ENCODE measurements at places on chromosomes 2 and 18.

GRCh38 chr2:3349211-3349693 is 28.4 kb downstream of the EIPR1 start:
- DNase-seq: no peak

GRCh38 chr2:170248574-170249393 is 70.8 kb downstream of the MYO3B start:
- DNase-seq: no peak

DNA sequence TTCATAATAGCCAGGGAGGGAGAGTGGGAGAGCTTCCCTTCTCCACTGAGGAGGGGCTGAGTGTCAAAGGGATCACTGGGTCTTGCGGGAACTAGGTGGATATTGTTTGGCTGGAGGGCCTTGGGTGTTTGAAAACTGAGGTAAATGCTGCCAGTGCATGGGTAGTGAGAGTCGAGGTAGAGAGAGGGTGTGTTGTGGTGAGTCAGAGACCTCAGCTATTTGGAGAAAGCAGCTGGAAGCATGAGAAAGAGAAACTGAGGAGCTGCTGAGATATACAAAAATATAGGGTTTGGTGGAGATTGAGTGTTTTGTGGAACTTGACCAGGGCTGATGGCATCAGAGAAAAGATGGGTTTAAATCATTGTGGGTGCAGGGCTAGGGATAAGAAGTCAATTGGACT is 127.0 kb upstream of the CCDC195 start:
- DNase-seq: no peak

- no peak for DNase-seq
Measured at GRCh38 chr2:134609924-134610513, 108.8 kb downstream of the TMEM163 start.

GRCh38 chr2:72211350-72211749 is 63.7 kb upstream of the CYP26B1 start:
- no peak for DNase-seq

DNA sequence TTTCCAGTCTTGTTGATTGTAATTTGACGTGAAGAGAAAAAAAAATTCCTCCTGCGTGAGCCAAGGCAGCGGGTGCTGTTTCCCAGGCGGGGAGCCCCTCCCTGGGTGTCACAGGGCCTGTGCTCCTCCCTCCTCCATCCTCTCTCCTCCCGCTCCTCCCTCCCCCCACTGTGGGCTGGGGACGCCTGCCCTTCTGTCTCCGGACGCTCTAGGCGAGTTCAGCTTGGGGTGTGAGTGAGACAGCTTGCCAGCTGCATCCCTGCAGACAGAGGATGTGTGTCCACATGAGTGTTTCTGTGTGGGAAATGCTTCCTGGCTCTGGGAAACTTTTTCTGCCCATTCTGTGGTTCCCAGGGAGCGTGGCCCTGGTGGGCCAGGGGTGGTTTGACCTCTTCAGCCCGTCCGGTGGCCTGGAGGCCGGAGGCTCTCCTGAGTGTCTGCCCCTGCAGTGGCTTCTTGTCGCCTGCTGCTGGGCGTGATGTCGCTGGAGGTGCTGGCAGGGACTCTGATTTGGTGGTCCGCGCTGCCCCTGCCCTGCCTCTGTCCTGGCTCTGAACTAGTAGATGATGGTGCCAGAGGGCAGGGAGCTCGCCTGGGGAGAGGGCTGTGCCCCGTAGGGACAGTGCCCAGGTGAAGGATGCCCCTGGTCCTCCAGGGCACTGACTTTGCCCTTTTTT is 96.4 kb downstream of the USP40 start:
- no peak for DNase-seq

- no peak for DNase-seq
Measured at GRCh38 chr18:57705011-57705410, 83.4 kb upstream of the NARS1 start.

- DNase-seq: no peak
Measured at GRCh38 chr18:9178557-9178956, 42.0 kb downstream of the ANKRD12 start.

- DNase-seq: no peak
Measured at GRCh38 chr2:9306911-9307310, 100.3 kb downstream of the ASAP2 start.

GRCh38 chr18:39441648-39442047 is 1876.0 kb upstream of the CELF4 start:
- no peak for DNase-seq

DNA sequence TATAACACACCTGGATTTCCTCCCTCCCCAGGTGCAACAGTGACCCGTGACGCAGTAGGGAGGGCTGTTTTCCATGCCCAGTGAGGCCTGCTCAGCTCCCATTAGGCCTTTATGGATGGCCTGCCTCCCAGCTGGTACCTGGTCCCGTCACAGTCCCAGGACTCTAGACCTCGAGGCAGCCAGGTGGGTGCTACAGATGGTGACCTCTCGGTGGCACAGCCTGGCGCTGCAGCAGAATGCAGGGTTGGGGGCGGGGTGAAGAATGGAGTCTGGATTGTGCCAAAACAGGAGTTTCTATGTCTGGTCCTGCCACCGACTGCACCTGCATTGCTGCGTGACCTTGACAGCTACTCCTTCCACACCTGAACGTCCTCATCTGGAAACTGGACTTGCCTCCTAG is 18.0 kb upstream of the YWHAQ start:
- no peak for DNase-seq

DNA sequence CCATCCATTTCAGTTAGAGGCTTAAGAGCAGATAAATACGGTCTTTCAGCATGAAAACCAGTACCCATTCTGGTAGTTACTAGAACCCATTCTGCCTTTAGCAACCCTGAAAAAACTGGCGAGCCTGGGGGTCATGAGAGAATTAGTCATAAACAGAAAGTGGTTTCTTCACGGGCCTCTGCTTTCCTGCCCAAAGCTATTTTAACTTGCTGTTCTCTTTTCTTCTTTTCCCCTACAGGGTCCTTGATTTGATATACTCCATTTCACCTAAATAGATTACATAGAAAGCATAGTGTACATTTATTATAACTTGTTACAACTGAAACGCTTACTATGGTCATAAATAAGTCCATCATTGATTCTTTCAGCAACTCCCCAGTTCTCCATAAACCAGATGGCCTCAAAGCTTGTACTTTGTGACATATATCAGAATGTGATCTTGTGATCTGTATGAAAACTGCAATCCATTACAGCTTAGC is 48.3 kb downstream of the WDFY1 start:
- no peak for DNase-seq

DNA sequence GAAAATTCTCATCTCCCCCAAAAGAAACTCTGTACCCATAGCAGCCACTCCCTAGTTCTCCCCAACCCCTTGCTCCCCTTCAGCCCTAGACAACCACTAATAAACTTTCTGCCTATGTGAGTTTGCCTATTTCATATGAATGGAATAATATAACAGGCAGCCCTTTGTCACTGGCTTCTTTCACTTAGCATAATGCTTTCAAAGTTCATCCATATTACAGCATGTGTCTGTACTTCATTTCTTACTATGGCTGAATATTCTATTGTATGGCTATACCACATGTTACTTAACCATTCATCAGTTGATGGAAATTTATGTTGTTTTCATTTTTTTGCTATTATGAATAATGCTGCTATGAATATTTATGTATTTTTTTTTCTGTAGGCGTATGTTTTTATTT is 442.9 kb downstream of the SLC4A3 start:
- DNase-seq: no peak

GRCh38 chr18:76252880-76253279 is 242.2 kb downstream of the ZNF516 start:
- no peak for DNase-seq

All from activated CD4-positive, alpha-beta T cell treated with anti-CD3 and anti-CD28 coated beads, Interleukin-2, amount 50 U/mL, for 48 hours (primary cell).